ENCODE measurements at places on chromosomes 3 and 15. TPM values are rescaled to one million over a fixed set of nuclear protein-coding genes. Genes with fewer than 3 reads are reported as not detected.

DNA sequence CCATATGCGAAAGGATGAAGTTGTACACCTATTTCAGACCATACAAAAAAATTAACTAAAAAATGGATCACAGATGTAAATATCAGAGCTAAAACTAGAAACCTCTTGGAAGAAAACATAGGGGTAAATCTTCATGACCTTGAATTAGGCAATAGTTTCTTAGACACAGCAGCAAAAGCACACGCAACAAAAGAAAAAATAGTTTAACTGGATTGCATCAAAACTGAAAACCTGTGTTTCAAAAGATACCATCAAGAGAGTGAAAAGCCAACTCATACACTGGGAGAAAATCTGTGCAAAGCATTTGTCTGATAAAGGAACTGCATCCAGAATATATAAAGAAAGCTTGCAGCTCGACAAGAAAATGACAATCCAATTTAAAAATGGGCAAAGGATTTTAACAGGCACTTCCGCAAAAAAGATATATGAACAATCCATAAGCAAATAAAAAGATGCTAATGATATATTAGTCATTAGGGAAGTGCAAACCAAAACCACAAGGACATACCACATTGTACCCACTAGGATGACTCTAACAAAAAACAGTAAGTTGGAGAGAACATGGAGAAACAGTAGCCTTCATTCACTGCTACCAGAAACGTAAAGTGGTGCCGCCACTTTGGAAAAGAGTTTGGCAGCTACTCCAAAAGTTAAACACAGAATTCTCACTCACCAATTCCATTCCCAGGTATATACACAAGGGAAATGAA is 263.1 kb downstream of the ADAMTS17 start:
- peak; percentile 46 for DNase-seq

The SLC6A20 gene
- total RNA-seq = 0.39 TPM

DNA sequence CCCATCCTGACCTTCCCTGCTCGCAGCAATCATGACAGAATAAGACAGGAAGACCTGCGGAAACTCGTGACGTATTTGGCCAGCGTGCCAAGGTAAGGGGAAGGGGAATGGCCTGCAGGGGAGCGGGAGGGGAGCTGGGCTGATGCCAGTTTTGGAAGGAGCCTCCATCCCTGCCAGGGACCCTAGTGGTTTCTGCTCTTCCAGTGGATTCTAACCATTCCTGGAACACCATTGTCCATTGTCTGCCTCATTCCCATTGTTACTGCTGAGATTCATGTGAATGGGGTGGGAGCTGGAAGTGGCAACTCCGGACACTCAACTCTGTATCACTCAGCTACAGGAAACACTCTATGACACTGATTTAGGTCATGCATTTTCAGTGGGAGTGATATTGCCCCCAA is 242.9 kb upstream of the ROPN1 start:
- no peak for DNase-seq

The UCN2 gene
- 0.81 TPM for total RNA-seq

- peak; percentile 11 for DNase-seq
Measured at GRCh38 chr3:140006331-140006730, 71.3 kb downstream of the CLSTN2 start.

GRCh38 chr3:193768070-193768394 is 175.0 kb downstream of the OPA1 start:
- peak; percentile 52 for DNase-seq

Measured in cardiac muscle cell (in vitro differentiated cells and primary cell).